SK-N-SH (cell line): ENCODE measurements at places on chromosomes 3 and 15. TPM values are rescaled to one million over a fixed set of nuclear protein-coding genes. Genes with fewer than 3 reads are reported as not detected.

- peak; percentile 70 for DNase-seq
Observed at GRCh38 chr3:141646760-141647561, 91.1 kb upstream of the RNF7 start.

DNA sequence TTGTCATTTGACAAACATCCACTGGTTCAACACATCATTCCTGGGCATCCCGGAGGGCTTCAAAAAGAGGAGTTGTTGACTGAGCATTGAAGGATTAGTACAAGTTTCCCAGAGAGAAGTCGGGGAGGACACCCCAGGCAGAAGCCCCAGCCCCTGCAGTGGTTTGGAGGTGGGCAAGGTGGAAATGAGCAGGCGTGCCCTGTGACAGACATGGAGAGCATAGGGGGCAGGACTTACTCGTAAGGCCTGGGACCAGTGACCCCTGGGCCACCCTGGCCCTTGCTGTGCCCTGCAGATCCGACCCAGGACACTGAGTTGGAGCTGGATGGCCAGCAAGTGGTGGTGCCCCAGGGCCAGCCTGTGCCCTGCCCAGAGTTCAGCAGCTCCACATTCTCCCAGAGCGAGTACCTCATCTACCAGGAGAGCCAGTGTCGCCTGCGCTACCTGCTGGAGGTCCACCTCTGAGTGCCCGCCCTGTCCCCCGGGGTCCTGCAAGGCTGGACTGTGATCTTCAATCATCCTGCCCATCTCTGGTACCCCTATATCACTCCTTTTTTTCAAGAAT lies 5.9 kb downstream of the PARP3 start:
- DNase-seq, result no peak

DNA sequence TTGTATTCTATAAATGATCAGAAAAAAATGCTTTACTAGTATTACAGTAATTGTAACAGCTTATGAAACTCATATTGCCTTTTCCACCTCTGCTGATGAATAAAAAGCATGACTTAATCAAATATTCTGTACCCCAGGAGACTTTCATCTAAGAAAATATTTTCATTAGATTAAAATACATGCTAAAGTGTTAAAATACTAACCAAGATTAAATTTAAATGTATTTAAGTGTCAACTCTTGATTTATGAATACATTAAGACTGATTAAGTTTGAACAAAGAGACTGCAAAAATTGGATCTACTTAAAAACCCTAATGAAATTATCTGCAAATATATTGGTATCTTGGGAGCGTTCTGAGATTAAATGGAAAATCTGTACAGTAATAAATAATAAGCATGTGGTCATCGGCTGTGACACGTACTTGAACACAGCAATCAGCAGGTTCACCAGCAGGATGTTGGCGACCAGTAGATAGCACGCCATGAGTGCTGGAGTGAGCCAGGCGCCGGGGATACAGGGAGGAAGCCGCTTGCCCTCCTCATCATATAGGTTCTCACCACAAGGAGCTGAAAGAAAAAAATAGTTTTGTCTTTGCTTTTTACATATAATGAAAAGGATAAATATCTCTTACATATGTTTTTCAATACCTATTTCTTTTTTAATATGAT lies 36.6 kb upstream of the MTMR10 start:
- DNase-seq, result peak; percentile 36

Gene DPPA4
- not detected in 2 replicates for polyA plus RNA-seq

Gene TERC
- 0.32 and 0.64 TPM in 2 replicates for polyA plus RNA-seq

DNA sequence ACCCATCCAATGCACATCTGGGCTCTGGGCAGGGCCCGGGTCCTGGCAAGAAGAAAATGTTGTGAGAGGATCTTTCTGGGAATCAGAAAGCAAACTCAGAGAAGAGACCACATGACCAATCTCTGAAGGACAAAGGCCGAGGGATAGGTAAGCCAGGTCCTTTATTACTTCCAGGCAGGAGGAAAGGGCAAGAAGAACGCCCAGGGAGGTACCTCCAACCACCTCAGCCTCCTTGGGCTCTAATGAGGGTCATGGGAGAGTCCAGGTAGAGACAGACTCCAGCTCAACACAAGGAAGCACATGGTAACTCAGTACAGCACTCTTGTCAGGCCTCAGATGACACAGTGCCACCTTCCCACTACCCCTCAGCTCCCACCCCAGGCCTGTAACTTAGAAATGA lies 26.0 kb downstream of the ZNF445 start:
- no peak for DNase-seq

DNA sequence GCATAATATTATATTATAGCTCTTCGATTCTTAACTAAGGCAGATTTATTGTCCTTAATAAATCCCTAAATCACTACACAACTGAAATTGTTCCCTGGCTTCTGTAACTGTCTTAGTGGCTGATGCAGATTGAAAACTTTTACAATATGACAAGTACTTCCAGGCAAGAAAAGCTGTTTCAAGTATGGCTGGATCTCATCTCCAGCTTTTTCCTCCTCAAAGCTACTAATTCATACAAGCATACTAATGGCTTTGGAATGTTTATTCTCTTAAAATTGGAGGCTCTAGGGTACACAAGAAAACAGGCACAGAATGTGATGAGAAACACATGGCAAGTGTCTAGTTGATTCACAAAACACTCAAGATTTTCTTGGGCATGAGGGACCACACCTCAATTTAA lies 351.5 kb upstream of the ICE2 start:
- no peak for DNase-seq

- DNase-seq, result peak; percentile 53
Observed at GRCh38 chr3:129211772-129212171, 28.1 kb upstream of the CNBP start.
